Astrocyte of the spinal cord (primary cell): ENCODE measurements at places on chromosomes 6 and 20.

- DNase-seq, result no peak
Observed at GRCh38 chr6:41651962-41652657, 13.8 kb downstream of the MDFI start.

DNA sequence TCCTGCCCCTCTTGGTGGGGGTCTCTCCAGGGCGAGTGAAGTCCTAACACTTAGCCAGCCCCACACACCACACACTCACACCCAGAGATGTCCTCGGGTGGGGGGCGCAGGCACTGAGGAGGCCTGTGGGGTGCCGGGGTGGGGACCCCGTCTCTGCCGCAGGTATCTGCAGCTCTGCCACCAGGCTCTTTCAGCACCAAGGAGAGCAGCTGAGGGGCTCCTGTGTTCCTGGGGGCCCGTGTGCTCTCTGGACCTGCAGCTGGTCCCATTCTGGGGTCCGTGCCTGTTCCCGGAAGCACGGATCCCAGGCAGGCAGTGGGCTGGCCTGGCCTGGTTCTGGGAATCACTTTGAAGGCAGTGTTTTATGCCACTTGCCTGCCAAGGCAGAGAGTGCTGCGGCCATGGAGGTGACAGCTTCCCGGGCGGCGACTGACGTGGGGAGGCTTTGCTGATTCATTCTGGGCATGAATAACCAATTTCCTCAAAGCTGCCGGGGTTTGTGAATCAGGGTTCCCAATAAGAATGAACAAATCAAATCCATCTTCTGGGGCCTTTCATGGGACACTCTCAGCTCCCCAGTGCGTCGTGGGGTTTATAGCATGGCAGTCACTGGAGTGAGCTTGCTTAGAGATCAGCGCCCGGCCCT is 54.4 kb upstream of the SLCO4A1 start:
- no peak for DNase-seq

GRCh38 chr6:163501439-163501838 is 86.9 kb downstream of the QKI start:
- DNase-seq, result no peak

DNA sequence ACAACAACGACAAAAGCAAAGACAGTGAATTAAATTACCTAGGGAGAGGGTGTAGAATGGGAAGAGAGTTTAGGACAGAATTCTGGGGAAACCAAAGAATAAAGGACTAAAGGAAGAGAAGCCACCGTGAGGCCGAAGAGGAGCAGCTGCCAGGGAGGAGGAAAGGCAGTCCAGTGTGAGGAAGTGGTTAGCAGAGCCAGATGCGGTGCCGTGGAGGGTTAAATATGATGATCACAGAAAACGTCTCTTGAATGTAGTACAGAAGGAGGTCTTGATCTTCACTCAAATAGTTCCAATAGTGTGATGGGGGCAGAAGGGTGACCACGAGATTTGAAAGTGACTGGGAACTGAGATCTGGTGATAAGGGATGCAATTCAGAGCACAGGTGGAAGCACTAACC is 67.7 kb downstream of the TMEM244 start:
- no peak for DNase-seq

- peak; percentile 62 for DNase-seq
Observed at GRCh38 chr20:1225783-1226654, at the start of gene RAD21L1. RAD21L1 (plus strand) TSS chr20:1226044; CDS start chr20:1228454, 2,410 bp downstream.

DNA sequence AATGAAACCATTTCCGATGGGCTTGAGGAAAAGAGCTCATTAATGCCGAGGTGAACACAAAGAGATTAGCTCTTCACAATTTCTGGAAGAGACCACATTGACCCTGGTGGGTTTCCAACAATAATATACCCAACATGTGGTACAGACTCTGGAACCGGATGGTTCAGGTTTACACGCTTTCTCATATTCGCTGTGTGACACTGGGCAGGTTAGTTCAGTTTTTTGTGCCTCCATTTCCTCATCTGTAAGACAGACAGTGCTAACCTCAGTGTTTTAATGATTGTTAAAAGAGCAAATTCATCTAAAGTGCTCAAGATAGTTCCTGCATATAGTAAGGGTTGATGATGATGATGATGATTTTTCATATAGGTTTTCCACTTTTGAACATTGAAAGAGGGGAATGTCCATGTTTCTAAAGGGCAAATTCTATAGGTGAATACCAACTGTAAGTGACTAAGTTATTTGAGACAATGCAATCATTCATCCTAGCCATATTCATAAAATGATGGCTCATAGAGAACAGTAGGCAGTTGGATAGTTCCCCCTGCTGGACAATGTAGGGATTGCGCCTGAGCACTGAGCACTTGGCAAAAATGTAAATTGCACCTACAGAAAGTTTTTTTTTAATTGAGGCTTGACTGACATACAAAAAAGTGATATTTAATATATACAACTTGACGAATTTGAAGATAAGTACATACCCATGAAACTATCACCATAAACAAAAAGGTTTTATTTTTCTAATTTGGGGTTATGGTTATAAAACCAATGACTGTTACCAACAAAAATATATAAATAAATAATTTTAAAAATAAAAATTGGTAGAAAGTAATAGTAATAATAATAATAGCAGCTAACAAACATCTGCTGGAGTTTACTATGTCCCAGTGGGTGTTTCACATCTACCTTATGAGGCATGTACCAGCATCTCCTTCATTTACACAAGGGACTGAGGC is 2.1 kb upstream of the PERP start:
- DNase-seq, result peak; percentile 77
